Stimulated activated CD4-positive, alpha-beta T cell treated with anti-CD3 and anti-CD28 coated beads, Interleukin-4, amount 100 ng/mL, for 24 hours (primary cell): ENCODE measurements at places on chromosomes 12 and 14.

DNA sequence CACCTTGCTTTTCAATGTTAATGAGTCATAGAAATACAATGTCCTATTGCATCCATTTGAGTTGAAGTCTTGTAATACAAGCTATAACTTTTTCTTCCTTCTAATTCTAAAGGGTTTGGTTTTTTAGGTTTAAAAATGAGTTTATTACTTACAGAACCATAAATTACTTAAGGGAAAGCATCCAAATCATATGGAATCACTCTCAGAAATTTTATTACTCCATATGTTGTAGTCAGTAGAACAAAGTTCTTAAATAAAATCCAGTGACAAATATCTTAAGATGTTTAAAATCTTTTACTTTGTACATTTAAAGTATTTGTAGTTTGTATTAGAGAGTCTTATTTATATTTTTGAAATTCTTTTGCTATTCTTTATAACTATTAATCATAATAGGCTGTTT lies 253.2 kb downstream of the IPO8 start:
- no peak for DNase-seq

DNA sequence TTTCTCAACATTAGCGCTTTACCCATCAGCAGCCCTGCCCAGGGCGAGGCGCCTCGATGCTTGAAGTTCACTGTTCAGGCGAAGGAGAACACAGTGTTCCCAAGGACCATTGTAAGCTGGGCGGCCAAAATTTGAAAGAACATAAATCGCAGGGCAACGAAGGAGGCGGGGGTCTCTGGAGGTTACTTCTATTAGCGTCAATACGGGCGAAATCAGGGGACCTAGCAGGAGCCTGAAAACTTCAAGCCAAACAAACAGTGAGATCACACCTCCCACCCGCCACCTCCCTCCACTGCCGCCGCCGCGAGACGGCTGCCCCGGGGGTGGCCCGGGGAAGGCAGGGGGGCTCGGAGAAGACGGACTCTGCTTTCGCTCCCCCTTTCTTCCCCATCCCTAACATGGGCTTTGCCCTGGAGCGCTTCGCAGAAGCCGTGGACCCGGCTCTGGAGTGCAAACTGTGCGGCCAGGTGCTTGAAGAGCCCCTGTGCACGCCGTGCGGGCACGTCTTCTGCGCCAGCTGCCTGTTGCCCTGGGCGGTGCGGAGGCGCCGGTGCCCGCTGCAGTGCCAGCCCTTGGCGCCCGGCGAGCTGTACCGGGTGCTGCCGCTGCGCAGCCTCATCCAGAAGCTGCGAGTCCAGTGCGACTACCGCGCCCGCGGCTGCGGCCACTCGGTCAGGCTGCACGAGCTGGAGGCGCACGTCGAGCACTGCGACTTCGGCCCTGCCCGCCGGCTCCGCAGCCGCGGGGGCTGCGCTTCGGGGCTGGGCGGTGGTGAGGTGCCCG lies at the start of gene PDZRN4:
PDZRN4 (plus strand) TSS at position 263 of the 783 bp plus-strand sequence.
- no peak for DNase-seq

DNA sequence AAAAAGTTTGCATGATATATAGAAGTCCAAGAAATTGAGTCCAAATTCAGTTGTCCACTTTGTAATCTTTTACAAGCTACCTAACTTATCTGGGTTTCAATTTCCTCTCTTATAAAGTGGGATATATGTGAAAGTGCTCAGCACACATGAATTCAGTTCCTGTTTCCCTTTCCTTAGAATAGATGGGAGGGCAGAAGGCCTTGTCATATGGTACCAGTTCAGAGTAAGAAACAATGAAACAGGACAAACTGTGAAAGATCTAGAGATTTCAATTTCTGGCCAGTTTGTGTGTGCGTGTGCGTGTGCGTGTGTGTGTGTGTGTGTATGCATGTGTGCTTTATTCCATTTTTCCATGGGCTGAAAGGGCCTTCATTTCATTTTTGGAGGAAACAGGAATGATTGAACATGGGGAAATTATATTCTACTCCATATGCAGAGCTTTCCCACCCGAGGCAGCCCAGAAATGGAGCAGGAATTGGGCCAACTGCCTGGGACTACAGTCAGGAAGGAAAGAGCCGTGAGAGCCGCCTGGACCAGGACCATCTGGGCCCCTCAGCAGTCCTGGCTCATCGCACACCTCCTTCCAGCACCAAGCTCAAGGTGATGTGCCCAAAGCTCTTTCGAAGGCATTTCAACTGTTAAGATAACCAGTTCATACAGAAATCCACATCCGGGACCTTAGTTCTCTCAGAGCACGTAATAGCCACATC lies 183.2 kb downstream of the EPS8 start:
- no peak for DNase-seq

DNA sequence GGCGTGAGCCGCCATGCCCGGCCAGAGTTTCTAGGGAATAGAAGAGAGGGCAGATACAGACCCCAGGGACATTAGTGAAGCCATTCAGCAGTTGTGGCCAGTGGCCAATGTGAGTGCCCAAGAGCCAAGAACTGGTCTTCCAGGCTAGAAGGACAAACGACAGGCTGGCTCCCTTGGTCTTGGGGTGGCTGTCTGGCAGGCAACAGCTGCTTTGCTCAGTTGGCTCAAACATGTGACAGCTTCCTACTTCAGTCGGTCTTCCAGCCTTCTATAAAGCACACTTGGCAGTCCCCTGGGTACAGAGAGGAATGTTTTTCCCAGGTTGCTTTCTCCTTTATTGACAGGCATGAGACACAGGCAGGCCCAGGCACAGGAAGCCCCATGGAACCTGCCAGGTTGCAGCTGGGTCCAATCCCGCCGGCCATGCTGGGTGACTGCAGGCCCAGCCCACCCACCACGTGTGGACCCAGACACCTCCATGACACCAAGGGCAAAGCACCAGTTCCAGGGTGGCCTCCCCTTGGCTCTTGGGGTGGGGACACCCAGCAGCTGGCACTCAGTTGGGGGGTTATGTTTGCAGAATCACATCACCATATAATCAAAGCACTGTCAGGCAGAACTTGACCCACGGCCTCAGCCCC lies 15.4 kb downstream of the CHGA start:
- DNase-seq, result no peak

GRCh38 chr12:56804169-56804568 lies 41.0 kb downstream of the HSD17B6 start:
- no peak for DNase-seq

DNA sequence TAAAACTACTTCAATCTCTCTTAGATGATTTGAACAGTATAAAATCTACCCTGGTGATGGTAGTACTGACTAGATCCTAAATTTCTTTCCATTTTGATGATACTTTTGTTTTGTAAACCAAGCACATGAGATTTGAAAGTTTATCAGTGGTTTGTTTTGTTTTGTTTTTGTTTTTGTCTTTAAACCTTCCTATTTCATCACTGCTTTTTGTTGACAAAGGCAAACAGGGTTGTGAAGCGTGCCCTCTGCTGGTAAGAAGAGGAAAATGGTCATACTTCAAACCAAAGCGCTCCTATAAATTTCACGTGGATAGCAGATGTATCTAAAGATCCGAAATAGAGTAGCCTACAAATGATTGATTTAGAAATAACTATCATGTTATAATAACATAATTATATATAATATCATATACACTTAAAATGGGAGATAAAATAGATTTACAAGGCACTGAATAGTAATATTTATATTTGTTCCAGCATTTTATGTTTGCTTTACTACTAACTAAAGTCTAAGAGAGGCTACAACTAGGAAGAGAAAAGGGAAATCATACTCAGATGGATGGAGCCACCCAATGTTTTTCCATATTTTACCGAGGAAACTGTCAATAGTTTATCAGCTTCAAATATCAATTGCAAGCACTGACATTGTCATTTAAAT lies 254.0 kb upstream of the USP15 start:
- no peak for DNase-seq
